Neuronal stem cell (in vitro differentiated cells): ENCODE measurements at places on chromosomes 7 and 10.

- DNase-seq: no peak
Measured at GRCh38 chr10:65501259-65501658, 1424.6 kb upstream of the LRRTM3 start.

DNA sequence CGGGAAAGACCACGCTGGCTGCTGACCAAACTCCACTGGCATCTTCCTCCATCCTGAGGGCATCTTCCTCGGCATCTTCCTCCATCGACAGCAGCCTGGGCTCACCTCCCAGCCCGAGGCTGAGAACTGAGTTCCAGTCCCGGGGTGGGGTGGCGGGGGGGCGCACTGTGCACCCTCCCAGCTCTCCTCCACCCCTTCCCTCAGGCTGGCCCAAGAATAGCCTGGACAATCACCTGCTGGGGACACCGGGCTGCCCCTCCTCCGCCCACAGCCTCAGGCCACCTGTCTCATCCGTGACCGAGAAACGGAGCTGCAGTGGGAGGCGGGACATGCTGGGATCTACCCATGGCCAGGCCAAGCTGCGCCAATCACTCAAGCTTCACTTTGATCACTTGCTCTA lies 37.2 kb downstream of the DIP2C start:
- no peak for DNase-seq

DNA sequence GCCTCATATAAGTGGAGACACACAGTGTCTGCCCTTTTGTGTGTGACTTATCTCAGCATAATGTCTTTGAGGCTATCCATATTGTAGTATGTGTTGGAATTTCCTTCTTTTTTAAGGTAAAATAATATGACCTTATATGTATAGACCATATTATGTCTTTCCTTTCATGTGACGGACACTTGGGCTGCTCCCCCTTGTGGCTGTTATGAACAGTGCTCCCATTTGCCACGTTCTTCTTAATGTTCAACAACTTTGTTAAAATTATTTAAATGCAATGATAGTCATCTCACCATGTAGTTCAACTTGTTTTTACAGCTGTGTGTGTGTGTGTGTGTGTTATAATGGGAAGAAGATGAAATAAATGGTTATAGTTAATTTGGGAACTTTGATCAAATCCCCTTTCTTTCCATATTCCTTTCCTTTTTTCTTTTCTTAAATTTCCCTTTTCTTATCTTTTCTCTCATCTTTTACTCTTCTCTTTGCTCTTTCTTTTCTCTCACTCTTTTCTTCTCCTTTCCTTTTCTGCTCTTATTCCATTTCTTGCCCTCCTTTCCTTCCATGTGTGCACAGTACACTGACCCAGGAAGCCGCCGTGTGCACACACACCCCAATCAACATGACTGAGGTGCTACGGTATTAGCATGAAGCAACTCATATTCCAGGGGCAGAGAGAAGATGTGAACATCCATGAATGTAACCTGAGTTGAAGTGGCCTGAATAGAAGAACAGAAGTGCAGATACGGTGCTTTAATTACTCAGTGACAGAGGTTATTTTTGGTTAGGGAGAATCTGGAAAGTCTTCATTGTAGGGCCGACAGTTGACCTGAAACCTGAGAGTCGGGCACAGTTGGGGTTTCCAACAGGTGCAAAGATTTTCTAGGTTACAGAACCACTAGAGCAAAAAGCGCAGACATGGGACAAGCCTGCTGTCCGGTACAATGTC lies 596.6 kb downstream of the SDK1 start:
- no peak for DNase-seq

- DNase-seq: no peak
Measured at GRCh38 chr10:116995648-116996047, 9.3 kb downstream of the SHTN1 start.

DNA sequence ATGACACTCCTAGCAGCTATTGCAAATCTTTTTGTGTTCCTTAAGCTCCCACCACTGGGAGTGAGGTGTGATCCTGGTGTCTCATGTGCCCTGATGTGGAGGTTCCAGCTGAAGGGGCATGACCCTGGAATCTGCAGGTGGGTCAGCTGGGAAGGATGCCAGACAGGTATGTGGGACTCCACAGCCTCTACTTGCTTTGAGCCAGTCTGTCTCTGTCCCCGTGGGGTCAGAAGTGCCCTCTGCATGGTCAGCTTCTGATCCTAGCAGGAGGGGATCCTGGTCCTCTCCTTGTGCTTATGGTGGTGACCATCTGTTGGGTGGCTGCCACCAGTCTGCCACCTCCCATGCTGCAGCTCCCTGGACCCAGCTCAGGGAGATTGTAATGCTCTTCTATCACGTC lies 51.1 kb upstream of the COMTD1 start:
- no peak for DNase-seq

DNA sequence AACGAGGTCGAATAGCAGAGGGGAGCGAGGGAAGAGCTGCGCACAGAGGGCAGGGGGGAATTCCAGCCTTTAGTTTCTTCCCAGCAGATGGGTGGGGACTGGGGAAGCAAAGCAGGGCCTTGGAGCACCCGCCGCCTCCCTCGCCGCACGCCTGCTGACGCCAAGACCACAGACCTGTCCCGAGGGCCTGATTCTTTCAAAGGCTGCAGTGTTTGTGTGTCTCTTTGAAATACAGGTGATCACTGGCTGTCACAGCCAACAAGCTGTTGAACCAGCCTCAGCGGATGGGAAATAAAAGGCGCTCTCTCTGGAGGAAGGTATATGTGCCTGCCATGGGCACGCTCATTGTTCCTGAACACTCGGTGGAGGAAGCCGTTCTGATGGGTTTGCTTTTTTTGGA lies 119.3 kb downstream of the FAM53B start:
- no peak for DNase-seq

GRCh38 chr7:94375691-94376090 lies 19.0 kb upstream of the COL1A2 start:
- no peak for DNase-seq

- no peak for DNase-seq
Measured at GRCh38 chr7:2242541-2243429, 759 bp downstream of the NUDT1 start.

DNA sequence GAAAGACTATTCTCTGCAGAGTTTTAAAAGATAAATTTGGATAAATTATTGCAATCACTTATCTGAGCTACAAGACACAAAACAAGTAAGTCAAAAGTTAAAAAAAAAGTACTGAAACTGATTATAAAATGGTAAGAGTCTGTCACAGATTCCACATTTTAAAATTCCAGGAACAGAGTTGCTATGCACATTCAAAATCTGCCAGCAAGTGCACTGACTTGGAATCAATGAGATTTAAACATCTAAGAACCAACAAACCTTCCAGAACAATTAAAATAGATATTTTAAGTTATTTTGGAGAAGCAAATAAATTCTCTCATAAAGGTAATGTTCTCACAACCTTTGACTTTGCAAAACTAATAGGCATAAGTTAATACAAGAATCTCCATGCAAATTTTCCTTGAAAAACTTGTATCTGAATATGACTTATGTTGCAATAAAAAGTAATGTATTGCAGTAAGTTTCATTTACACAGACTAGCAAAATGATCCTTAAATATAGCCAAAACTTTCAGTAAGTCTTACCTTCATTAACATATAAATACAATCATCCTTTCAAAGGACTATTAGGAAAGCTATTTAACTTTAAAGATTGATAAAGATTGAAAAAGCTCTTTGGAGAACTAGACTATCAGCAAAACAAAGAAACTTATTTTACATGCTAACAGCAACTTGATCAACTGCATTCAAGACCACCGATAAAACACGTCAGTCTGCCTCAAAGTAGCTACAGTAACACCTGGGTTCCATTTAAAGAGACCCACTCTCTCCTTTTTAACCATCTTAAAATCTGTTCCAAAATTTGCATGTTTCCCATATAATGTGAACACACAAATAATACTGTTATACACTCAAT lies 4.4 kb downstream of the ETV1 start:
- DNase-seq: no peak

DNA sequence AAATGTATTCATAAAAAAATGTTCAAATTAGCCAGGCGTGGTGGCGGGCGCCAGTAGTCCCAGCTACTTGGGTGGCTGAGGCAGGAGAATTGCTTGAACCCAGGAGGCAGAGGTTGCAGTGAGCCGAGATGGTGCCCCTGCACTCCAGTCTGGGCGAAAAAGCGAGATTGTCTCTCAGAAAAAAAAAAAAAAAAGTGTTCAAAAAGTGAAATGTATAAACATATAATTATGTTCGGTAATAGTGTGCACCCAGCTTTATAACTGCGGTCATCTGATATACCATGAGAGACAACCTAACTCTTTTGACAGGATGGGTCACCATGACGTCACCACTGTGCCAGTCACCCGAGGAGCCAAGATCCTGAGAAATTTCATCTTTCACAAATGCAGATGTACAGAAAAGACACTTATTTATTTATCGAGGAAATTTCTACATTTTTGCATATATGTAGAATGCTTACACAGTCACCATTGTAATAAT lies 594 bp upstream of the RP9 start:
- DNase-seq: no peak

- no peak for DNase-seq
Measured at GRCh38 chr10:129029051-129029450, 438.0 kb upstream of the MGMT start.

DNA sequence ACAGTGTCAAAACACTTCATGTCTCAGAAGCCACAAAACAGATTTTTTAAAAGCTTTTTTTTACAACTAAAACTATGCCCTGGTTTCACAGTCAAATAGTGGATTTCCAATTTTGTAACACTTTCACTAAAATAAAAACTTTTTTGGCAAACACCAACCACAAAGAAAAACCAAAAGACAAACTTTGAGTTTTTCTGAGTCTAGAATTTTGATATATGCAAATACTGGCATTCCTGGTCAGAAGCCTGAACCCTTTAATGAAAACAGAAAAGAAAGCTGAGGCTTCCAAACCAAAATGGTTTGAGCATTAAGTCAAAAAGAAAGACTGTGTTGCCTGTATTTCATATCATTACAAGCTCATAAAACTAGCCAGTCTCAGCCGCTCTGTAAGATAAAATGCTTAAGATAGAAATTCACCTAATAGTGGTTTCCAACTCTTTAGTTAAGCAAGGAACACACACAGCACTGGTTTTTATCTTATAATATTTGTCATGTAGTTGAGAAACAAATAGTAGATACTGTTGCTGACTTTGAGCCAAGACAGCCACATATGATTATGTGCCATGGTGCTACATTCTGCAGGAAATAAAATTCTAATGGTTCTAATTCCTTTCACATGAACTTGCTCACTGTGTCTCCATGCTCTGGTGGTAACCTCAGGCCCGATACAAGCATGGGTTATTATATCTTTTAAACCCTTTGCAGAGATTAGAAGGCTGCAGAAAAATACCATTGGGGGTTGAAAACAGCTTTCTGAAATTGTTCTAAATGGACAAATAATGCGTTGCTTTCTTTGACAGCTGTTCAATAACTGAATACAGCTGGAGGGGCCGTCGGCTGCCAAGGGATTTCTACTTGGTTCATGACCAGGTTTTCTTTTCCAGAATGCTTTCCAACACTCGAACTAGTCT lies 49.4 kb downstream of the FAM171A1 start:
- DNase-seq: no peak

DNA sequence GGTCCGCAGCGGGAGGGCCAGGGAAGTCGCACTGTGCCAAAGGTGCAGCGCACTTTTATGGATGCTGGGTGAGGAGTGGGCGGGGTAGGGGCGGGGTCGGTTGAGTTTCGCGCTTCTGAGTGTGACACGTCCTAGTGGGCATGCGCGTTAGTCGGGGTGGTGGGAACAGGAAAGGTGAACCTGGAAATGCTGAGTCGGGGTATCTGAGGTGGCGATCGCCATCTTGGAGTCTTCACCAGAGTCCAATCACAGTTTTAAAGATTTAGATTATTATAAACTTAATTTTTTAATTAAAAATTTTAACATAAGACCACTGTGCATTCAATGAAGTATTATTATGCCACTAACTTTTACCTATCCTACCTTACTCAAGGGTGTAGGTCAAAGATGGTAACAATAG lies 45.7 kb downstream of the ZNF138 start:
- no peak for DNase-seq

GRCh38 chr10:37865957-37866803 lies 8.8 kb upstream of the ZNF248 start:
- no peak for DNase-seq

- peak; percentile 79 for DNase-seq
Measured at GRCh38 chr10:80453842-80454512, at the start of gene TSPAN14. TSS of gene TSPAN14 (plus strand) at chr10:80454310. CDS start at chr10:80489234, 34,924 bp downstream.

DNA sequence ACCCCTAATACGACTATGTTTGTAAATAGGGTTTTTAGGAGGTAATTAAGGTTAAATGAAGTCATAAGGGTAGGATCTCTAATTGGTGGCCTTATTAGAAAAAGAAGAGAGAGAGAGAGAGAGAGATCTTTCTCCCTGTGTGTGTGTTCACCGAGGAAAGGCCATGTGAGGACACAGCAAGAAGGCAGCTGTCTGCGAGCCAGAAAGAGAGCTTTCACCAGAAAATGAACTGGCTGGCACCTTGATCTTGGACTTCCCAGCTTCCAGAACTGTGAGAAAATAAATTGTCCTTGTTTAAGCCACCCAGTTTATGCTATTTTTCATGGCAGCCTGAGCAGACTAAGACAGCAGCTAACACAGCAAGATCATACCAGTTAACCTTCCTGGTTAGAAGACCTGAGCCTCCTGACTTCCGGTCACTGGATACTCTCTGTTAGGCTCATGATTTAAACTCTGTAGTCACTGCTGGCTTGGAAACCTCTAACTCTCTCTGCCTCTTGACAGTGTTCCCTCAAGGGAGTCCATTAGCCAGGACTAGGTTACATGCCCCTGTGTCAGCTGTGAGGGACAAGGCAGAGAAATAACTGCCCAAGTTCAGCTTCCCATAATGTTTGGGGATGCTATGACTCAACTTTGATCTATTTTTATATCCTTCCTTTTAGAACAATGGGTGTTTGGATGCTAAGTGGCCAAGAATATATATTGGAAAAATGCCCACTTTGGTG lies 102.3 kb downstream of the DYNC1I1 start:
- DNase-seq: no peak

- DNase-seq: no peak
Measured at GRCh38 chr10:32148864-32149251, 92.6 kb upstream of the KIF5B start.

DNA sequence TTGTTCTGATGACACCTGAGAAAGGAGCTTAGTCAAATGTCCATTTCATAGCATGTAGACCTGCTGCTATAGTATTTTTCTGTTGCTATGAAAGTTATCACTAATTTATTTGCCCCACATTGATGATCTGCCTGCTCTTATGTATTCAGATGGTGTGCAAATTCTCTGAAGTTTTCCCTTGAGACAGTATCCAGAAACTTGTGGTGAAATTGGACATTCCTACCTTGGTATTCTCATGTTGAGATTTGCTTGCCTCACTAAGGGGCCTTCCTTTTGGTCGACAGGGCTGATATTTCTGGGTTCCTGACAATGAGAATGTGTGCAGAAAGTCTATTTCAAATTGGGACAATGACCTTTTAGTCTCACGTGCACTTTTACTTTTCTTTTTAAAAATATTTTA lies 253.2 kb upstream of the FZD8 start:
- DNase-seq: no peak

DNA sequence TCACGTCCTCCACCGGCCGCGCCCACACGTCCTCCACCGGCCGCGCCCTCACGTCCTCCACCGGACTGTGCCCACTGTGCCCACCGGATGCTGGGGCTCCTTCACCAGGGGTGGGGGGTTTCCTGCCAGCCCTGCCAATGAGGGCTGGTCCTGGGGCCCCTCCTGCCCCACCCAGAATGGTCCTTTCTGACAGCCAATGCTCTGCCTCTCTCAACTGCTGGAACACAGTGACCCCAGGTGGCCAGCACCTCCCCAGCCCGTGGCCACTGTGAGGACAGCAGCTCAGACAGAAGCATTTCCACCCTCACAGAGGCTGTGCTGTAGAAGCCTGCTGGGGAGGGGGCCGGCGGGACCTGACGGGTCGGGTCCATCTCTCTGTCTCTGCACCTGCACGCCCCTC lies 90.1 kb upstream of the DNAAF5 start:
- no peak for DNase-seq

GRCh38 chr7:2241580-2242540 lies at the start of the genes MRM2 and NUDT1:
TSS of gene MRM2 (minus strand) at chr7:2242205. CDS start at chr7:2242169, 36 bp downstream.
TSS of gene NUDT1 (plus strand) at chr7:2242226. CDS start at chr7:2244575, 2,349 bp downstream.
- peak; percentile 86 for DNase-seq
